Mucosa of descending colon (tissue), 3 donors: ENCODE measurements at places on chromosomes 3 and 15. TPM values are rescaled to one million over a fixed set of nuclear protein-coding genes. Genes with fewer than 3 reads are reported as not detected.

Gene NDN
- total RNA-seq = 21.8 TPM

Gene PCNP
- total RNA-seq = 168 TPM

Gene CCDC39
- 0.10 TPM for total RNA-seq

Gene SLC22A14
- 0.12 TPM for total RNA-seq

Gene CHRNA5
- total RNA-seq = 2.5 TPM

Gene GPR176
- 4.9 TPM for total RNA-seq

Gene DCBLD2
- total RNA-seq = 17.5 TPM

Gene SEMA3G
- 10.2 TPM for total RNA-seq

Gene CDHR4
- total RNA-seq = not detected
